ENCODE measurements at places on chromosomes 1 and 21. TPM values are rescaled to one million over a fixed set of nuclear protein-coding genes. Genes with fewer than 3 reads are reported as not detected.

GRCh38 chr1:229229137-229229720 is 41.7 kb upstream of the RAB4A start:
- no peak for DNase-seq

GRCh38 chr1:40363721-40364120 is 9.8 kb upstream of the SMAP2 start:
- no peak for DNase-seq

- no peak for DNase-seq
Observed at GRCh38 chr1:205247130-205247921, 19.6 kb downstream of the TMCC2 start.

PIGP gene
- total RNA-seq = 28.7 TPM

DNA sequence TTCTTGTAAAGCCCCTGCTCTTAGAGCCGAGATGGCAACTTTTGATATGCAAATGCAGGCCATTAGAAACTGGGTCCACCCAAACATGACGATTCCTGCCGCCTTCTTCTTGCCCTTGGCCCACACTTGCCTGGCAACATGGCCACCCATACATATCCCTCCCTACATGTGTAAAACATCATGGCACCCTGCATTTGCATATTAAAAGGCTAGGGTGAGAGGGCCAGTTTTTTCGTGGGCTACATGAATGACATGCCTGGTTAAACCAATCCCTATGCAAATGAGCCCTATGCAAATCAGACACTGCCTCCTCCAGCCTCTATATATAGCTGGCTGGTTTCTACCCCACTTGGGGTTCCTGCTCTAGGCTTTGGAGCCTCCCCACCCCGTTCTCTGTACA is 18.8 kb downstream of the PLA2G2A start:
- DNase-seq = no peak

DNA sequence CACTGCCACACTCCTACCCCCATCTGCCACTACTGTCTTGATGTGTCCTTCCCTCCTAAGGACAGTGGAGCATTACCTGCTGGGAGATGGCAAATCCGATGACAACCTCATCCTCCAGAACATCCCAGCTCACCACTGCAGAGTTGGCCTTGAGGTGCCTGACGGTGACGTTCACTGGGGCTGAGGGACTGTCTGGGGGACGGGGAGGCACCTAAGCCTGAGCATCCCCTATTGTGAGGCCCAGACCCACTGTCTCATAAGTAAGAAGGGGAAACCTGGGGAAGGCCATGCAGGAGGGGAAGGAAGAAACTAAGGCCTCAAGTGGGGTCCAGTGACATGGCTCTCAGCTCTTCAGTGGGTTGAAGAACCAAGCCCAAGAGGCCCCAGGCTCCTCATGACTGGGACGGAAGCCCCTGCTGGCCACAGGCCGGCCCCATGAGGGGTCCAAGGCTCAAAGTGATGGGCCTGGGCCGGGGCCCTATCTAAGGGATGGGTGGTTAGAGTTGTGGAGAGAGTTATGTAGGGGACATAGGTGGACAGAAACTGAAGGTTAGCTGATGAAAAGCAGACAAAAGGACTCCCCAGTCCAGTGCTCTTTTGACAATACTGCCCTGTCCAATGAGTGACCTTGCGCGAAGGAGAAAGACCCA is 1.8 kb downstream of the FNDC5 start:
- DNase-seq = no peak

GRCh38 chr1:60502506-60502905 is 428.9 kb upstream of the C1orf87 start:
- DNase-seq = no peak

GRCh38 chr1:146039844-146040194 is 18.3 kb upstream of the HJV start:
- DNase-seq = no peak

NTMT2 gene
- not detected for total RNA-seq

Data from lower lobe of right lung (tissue), 2 donors.